ENCODE measurements at places on chromosomes 5 and 9. TPM values are rescaled to one million over a fixed set of nuclear protein-coding genes. Genes with fewer than 3 reads are reported as not detected.

CTSL gene
- total RNA-seq = 139 TPM

FAM169A gene
- total RNA-seq = 1.3 TPM

DNA sequence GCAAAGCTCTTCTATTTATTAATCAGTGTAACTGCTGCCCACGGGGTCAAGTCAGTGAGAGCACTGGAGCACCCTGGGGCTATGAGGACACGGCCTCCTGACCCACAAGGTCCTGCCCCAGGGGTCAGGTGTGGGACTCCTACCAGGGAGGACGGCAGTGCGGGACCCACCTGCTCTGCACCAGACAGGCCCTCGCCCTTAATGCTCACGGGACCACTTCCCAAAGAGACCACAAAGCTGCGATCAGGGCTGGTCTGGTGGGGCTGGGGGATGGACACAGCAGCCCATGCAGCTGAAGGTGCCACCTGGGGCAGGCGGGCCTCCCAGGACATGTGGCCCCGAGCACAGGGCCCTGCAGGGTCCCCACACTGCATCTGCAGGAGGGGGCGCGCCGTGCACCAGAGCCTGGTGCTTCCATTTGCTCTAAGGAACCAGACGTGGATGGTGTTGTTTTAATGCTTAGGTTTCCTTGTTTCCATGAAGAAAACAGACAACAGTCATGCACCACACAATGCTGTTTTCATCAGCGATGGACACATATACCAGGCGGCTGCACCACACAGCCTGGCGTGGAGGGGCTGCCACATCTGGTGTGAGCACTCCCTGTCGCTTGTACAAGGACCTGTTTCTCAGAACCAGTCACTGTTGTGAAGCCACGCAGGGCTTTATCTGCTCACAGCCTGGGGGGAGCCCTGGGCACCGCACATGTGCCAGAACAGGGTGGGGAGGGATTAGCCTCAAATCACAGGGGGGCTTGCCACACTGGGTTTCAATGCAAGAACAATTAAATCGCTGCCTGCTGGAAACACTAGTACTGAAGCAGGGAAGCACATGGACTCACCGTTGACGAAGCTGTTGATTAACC lies 22.6 kb downstream of the CLPTM1L start:
- no peak for DNase-seq

GRCh38 chr9:114718801-114719221 lies 36.8 kb upstream of the TEX48 start:
- no peak for DNase-seq

- no peak for DNase-seq
These were observed 88.6 kb downstream of the ANGPTL2 start for GRCh38 chr9:127033789-127034188.

- no peak for DNase-seq
These were observed 195.9 kb downstream of the SLIT3 start for GRCh38 chr5:169104937-169105494.

- DNase-seq = no peak
These were observed 1.7 kb downstream of the AGGF1 start for GRCh38 chr5:77031891-77032290.

MLANA gene
- total RNA-seq = not detected

Measured in glomerular endothelial cell (primary cell).